Fibroblast of lung (primary cell): ENCODE measurements at places on chromosomes 6 and 20.

- H3K4me3 ChIP-seq = no peak overlapping the region
- no peak for DNase-seq
- no peaks in the 10 kb centered on the region for H3K4me1 ChIP-seq
- no peaks in the 10 kb centered on the region for H3K27me3 ChIP-seq
- H3K36me3 ChIP-seq = no peaks in the 10 kb centered on the region
Measured at GRCh38 chr6:26173836-26174145, 86.6 kb downstream of the HFE start.

- no peak overlapping the region for H3K4me3 ChIP-seq
- H3K4me1 ChIP-seq = peaks cover 5% of the 10 kb centered on the region
- DNase-seq = no peak
Measured at GRCh38 chr20:31948008-31948407, 3.8 kb downstream of the PDRG1 start.

DNA sequence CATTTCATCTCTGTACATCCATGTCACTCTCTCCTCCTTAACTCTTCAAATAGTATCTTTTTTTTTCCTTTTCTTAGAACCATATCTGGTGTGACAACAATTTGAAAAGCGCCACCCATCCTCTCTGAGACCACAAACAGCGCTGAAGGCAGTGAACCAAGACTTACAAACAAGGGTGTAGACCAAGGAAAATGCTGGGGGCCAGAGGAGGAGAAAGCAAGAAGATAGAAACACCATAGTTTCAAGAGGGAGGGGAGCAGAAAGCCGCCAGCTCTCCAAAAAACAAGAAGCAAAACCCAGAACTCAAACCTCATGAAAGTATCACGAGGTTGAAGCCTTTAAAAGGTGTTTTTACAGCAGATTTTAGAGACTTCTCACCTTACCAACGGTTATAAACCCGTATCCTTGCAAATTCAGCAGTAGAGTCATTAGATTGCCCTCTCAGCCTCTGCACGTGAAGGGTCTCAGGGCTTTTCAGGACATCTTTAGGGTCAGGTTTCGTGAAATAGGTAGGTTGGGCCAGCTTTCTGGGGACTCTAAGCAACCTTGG lies 13.3 kb upstream of the RIPOR2 start:
- H3K36me3 ChIP-seq = no peaks in the 10 kb centered on the region
- H3K4me3 ChIP-seq = no peak overlapping the region
- no peak for DNase-seq
- H3K27ac ChIP-seq = no peak overlapping the region
- no peaks in the 10 kb centered on the region for H3K4me1 ChIP-seq

DNA sequence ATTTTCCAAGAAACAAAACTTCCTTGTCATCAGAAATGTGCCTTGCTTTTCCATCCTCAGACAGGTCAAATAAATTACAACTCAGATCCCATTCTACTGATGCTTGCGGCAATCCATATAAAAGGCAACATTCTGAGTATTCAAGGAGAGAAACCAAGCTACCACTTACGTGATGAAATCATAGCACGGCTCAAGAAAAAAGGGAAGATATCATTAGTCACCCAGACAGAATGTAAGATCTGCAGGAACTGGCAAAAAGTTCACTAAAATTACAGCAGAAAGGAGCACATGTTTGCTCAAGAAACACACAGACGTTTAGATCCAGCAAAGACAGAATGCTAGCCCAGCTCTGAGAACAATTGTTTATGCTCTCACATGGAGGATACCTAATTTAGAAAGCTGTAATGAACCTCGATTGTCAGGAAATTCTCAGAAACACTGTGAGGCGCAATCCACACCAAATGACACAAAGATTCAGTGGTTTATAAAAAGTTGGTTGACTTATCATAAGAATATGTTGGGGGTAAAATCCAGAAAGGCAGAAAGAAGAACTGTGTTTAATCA lies 304.2 kb downstream of the ADGRG6 start:
- H3K4me1 ChIP-seq = no peaks in the 10 kb centered on the region
- no peaks in the 10 kb centered on the region for H3K27me3 ChIP-seq
- DNase-seq = peak; percentile 68
- peak overlapping the region; percentile 20 for H3K27ac ChIP-seq
- no peaks in the 10 kb centered on the region for H3K36me3 ChIP-seq

DNA sequence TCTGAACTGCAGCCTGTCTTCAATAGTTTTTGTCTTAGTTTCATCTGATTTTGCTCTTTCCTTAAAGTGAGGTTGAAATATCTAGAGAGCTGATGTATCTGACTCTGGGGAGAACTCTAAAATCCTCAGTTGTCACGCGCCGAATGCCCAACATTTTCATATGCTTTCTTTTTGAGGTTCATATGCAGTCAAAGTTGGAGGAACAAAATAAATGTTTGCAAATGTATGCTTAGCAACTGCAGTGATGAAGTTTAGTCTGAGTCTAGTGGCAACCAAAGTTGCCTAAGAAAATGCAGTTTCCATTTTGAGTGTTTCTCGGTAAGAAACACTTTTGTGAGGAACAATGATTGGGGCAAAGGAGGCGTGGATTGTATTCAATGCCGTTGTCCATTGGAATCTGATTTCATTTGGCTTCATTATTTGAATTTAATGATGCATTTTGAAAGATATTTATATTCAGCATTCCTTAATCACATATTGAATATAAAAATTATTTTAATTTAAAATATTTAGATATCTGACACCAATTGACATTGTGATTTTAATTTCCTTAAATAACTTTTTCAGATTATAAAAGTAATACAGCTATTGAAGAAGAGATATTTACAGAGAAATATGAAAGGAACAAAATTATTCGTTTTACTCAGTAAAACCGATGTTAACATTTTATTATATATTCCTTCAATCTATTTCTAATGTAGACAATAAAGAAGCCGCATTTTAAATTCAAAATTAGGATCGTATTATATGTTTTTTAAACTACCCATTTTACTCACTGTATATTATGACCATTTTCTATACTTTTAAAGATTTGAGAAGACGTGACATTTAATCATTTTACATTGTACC lies 122.0 kb downstream of the PLEKHG1 start:
- no peaks in the 10 kb centered on the region for H3K4me1 ChIP-seq
- H3K27ac ChIP-seq = no peak overlapping the region
- H3K36me3 ChIP-seq = no peaks in the 10 kb centered on the region
- no peaks in the 10 kb centered on the region for H3K27me3 ChIP-seq

GRCh38 chr6:25035512-25036435 lies 100.0 kb upstream of the RIPOR2 start:
- no peaks in the 10 kb centered on the region for H3K36me3 ChIP-seq
- no peaks in the 10 kb centered on the region for H3K4me1 ChIP-seq
- H3K4me3 ChIP-seq = no peak overlapping the region
- no peak for DNase-seq
- H3K27me3 ChIP-seq = no peaks in the 10 kb centered on the region

- peaks cover 5% of the 10 kb centered on the region for H3K4me1 ChIP-seq
- H3K36me3 ChIP-seq = no peaks in the 10 kb centered on the region
- DNase-seq = no peak
- no peak overlapping the region for H3K4me3 ChIP-seq
- no peaks in the 10 kb centered on the region for H3K27me3 ChIP-seq
Measured at GRCh38 chr6:105894556-105894955, 191.6 kb upstream of the PRDM1 start.

- peak; percentile 85 for DNase-seq
- H3K27ac ChIP-seq = no peak overlapping the region
- H3K36me3 ChIP-seq = no peaks in the 10 kb centered on the region
- no peaks in the 10 kb centered on the region for H3K27me3 ChIP-seq
- no peak overlapping the region for H3K4me3 ChIP-seq
Measured at GRCh38 chr6:158408552-158409130, 96.4 kb downstream of the TULP4 start.
